NCI-H1436 treated with DMSO at 0.1 percent for 48 hours (cell line): ENCODE measurements at places on chromosomes 5 and 9.

DNA sequence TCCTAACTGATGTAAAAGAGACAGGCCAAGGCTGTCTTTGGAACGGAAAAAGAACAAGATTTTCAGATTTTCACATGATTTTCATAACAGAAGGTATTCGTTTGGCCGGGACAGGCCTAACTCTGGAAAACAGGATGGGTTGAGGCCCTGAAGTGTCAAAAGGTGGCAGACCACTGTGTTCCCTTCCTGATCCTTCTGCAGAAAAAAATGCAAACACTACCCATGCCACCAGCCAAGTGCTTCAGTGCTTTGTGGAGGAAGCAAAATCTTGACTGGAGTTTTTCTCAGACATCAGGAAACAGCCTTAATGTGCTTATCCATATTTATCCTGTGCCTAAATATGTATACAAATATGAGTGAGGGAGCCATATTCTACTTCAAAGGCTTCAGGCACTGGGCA lies 113.5 kb upstream of the IL6ST start:
- no peak for DNase-seq

DNA sequence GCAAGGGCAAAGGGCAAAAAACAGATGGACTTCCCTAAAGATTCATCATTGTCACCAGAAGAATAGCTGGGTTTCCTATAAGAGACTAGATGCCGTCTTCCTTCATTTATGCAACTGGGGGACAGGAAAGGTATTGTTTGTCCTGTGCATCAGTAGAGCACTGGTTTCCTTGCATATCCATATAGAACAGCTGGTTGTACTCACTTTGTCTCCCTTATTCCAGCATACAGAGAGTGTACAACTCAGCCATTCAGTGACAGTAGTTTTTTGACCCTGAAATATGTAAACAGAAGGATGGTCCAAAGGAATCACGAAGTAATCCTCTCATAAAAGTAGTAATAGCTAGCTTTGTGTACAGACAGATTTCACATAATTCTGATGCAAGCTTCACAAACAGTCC lies 22.5 kb upstream of the MAST4 start:
- no peak for DNase-seq

DNA sequence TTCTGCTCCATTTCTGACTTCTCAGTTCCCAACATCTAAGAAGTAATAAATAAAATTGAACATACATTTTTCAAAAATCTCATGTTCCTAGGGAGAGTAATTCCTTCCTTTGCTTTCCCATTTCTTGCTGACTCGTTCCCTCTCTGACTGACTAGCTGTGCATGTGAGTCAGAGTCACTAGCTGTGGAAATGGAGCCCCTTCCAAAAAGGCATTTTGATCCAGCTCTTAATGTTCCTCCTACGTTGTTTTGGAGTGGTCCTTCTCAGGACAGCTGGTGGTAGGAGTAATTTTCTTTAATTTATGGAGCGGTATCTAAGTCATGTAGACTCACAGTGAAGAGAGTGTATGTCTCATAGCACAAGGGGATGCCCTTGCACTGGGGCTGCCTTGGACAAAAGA lies 460.2 kb downstream of the GADD45G start:
- DNase-seq, result no peak

DNA sequence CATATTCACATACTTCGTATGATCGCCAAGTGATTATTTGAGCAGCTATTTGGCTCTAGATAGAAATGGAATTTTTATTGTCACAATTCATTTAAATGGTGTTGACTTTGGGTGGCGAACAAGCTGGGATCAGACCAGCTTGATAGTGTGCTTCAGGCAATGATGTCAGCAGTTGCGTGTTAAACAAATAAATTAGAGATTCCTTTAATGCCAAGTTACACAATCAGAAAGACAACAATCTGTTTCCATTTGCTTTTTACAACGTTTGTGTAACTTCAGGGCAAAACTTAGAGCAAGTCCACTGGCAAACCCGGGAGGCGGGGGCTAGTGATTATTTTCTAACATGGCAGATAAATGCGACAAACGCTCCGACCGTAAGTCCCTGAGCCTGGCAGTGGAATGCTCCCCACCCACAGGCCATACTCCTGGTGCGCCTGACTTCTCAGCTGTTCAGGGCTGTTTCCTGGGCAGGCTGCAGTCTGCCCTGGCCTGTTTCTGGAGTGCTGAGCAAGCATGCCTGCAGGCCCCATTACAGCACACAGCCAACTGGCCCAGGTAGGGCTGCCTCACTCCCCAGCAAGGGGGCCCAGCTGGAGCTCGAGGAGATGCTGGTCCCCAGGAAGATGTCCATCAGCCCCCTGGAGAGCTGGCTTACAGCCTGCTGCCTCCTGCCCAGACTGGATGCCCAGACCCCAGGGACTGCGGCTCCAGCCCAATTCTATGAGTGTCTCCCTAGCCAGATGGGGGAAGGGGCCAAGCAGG lies 88.7 kb downstream of the BASP1 start:
- no peak for DNase-seq

DNA sequence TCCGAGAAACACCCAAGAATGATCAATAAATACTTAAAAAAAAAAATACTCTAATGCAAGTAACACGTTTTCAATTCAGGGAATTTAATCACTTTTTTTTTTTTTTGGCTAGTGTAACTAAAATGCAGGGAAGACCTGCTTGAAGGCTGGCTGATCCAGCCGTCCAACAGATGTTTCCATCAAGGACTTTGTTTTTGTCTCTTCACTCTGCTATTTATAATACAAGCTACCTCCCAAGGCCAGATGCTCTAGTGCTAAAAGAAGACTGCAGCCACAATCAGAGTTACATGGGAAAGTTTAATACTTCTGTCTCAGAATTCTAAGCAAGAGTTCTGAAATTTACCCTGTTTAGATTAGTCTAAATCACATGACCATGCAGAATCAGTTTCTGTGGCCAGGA lies 14.5 kb downstream of the TBCA start:
- DNase-seq, result no peak

- no peak for DNase-seq
Observed at GRCh38 chr5:167657016-167657415, 634.4 kb upstream of the WWC1 start.
